ENCODE measurements at places on chromosomes 2 and 18.

DNA sequence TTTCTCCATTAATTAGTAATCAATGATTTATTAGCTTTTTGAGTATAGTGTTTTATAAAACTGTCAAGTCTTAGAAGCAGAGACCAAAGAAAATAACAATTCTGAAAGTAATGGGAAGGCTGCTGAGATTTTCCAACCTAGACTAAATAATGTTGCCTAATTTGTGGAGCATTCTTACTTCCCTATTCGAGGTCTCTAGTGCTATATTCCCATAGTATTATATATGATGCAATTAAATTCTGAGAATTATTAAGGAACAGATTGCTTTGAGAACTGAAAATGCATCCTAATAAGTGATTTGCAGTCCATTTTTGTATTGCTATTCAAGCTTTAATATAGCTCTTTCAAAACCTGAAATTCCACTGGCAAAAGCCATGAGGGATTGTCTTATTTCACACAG lies 27.7 kb upstream of the DOCK10 start:
- DNase-seq: no peak

GRCh38 chr2:443216-443615 lies 155.3 kb upstream of the ALKAL2 start:
- DNase-seq: no peak

DNA sequence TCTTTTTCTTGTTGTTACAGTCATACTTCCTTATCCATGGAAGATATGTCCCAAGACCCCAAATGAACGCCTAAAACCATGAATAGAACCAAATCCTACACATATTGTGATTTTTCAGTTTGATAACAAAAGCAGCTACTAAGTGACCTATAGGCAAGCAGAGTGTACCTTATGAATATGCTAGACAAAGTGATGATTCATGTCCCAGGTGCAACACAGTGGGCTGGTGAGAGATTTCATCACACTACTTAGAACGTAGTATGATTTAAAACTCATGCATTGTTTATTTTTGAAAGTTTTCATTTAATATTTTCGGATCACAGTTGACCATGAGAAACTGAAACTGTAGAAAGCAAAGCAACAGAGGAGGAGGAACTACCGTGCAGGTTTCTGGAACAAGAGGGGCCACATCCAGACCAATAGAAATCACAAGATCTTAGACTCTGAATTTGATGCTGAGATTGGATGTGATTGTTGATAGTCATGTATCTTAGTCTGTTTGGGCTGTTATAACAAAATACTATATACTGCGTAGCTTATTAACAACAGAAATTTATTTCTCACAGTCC lies 470.8 kb upstream of the VRK2 start:
- DNase-seq: no peak

DNA sequence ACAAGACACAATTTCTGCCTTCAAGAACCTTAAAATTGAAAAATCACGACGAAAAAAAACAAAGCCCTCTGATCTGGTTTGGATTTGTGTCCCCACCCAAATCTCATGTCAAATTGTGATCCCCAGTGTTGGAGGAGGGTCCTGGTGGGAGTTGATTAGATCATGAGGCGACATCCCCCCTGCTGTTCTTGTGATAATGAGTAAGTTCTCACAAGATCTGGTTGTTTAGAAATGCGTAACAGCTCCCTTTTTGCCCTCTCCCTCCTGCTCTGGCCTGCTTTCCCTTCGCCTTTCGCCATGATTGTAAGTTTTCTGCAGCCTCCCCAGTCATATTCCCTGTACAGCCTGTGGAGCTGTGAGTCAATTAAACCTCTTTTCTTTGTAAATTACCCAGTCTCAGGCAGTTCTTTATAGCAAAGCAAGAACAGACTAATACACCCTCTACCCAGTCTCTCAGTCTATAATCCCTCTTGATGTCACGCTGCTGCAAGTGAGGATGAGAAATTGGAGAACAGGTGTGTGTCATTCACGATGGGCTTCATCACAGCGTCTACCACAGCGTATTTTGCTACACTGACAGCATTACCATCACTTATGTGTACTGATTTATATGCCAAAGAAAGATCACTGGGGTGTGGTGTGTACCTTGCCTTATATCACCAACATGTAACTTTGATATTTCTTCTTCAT lies 330.7 kb downstream of the MTX2 start:
- no peak for DNase-seq

Data from activated T-cell treated with anti-CD3 and anti-CD28 coated beads for 48 hours (primary cell).